ENCODE measurements at places on chromosomes 11 and 22. TPM values are rescaled to one million over a fixed set of nuclear protein-coding genes. Genes with fewer than 3 reads are reported as not detected.
A peak's percentile ranks its signal among the peaks of the same experiment; 100 is the strongest.

DNA sequence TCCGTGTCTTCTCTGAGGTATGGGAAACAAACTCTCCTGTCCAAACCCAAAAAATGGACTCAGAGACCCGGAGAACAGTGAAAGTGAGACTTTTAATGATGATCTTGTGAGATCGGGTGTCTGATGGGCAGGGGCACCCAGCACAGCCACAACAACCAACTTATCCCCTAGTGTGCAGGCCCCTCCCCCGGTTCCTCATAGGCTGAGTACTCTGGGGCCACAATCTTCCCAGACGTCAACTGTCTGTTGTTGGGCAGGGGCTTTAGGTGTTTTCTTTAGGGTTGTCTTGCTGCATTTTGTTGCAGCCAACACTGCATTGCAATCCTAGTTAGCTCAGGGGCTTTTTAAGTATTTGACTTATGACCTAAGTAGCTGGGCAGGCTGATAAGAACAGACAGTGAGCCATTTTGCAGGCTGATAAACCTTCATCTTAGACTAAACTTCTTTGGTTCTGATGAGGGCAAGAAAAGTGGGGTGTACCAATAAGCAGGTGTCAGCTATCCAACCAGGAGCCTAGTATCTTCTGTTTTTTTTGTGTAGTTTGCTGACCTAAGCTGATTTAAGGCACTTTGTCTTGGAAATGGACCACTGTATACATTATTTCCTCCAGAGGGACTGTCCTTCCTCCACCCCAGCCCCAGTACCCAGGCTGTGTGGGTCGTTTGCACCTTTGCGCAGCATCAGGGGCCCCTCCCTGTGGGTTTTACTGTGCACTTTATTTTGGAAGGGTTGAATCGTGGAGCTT is 1323.6 kb downstream of the TBC1D22A start:
- H3K4me1 ChIP-seq = peaks cover 35% of the 10 kb centered on the region
- no peak for DNase-seq
- no peak overlapping the region for H3K4me3 ChIP-seq
- peaks cover 4% of the 10 kb centered on the region for H3K27me3 ChIP-seq
- no peak overlapping the region for H3K27ac ChIP-seq
- no peaks in the 10 kb centered on the region for H3K36me3 ChIP-seq

DNA sequence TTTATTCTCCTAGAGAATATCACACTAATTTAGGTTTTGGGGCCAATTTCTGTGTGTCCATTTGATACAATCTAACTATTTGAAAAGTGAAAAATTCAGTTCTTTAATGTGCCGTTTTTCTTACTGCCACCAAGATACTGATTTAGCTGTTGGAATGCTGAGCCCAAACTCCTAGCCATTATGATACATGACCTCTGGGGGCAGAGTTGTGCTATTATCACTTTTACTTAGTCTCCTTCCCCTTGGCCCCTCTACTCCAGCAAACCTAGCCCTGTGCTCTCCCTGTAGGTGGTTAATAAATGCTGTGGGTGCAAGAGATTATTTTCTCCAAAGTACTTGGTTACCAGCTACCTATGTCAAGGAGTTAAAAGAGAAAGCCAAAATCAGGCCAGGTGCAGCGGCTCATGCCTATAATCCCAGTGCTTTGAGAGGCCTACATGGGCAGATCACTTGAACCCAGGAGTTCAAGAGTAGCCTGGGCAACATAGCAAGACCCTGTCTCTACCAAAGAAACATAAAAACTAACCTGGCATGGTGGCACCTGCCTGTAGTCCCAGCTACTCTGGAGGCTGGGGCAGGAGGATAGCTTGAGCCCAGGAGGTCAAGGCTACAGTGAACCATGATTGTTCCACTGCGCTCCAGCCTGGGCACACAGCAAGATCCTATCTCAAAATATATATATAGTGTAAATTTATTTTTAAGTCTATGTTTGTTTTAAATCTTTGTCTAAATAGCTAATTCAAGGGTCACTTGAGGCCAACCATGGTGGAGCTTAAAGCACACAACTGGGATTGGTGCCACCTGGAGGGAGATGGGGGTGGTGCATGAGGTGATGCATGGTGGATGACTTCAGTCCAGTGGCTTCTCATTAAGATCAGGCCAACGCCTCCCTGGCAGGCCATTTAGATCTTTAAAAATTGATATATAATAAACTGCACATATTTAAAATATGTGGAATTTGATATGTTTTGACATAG is 193.2 kb upstream of the PLET1 start:
- no peak for DNase-seq
- peaks cover 7% of the 10 kb centered on the region for H3K27me3 ChIP-seq
- no peaks in the 10 kb centered on the region for H3K36me3 ChIP-seq
- no peak overlapping the region for H3K27ac ChIP-seq
- no peaks in the 10 kb centered on the region for H3K4me1 ChIP-seq

DNA sequence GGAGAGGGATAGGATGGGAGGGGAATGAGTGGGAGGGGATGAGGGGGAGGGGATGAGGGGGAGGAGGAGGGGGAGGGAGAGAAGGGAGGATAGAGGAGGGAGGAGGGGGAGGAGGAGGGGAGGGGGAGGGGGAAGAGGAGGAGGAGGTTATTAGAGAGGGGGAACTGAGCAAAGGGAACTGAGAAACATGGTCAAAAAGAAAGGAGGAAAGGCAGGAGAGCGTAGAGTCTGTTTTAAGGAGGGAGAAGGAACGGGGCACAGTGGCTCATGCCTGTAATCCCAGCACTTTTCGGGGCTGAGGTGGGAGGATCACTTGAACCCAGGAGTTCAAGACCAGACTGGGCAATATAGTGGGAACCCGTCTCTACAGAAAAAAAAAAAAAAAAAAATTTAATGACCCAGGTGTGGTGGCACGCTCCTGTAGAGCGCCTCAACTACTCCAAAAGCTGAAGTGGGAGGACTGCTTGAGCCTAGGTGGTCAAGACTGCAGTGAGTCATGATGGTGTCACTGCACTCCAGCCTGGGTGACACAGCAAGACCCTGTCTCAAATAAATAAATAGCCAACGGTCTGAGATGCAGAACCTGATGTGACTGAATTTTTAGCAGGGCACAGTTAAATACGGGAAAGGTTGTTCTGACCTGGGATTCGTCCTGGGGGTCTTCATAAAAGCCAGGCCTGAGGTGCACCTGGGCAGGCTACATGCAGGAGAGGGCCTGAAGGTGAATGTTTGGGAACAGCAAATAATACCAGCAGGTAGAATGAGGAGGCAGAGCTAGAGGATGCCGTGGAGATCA is 4.0 kb downstream of the B3GNT6 start:
- peaks cover 64% of the 10 kb centered on the region for H3K27me3 ChIP-seq
- peak overlapping the region; percentile 2 for H3K4me3 ChIP-seq
- no peak overlapping the region for H3K27ac ChIP-seq
- H3K4me1 ChIP-seq = peaks cover 27% of the 10 kb centered on the region
- DNase-seq = no peak

GRCh38 chr11:79617561-79617960 is 176.7 kb upstream of the TENM4 start:
- no peak overlapping the region for H3K4me3 ChIP-seq
- no peak overlapping the region for H3K27ac ChIP-seq
- H3K36me3 ChIP-seq = no peaks in the 10 kb centered on the region
- no peak for DNase-seq
- no peaks in the 10 kb centered on the region for H3K4me1 ChIP-seq

GP1BB gene
- 3.8 TPM for polyA plus RNA-seq

DNA sequence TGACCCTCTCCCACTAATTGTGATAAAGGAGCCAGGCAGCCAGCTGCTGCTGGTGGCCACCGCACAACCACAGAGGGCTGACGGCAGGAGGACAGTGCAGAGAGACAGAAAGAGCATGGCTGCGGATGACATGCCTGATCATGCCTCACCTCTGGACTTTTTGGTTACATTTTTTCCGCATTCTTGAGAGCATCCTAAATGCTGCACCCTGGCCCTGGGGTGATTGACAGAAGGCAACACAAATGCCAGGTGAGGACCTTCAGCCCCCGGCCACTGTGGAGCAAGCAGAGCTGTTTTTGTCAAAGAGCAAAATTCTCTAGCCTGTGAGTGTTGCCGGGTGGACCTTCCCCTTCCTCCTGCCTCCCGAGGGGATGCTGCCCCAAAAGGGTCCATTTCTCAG is 78.5 kb downstream of the RPS6KA4 start:
- H3K4me3 ChIP-seq = no peak overlapping the region
- peaks cover 17% of the 10 kb centered on the region for H3K27me3 ChIP-seq
- no peak for DNase-seq
- no peak overlapping the region for H3K27ac ChIP-seq

- H3K4me3 ChIP-seq = peak overlapping the region; percentile 78
- peaks cover 34% of the 10 kb centered on the region for H3K27me3 ChIP-seq
- no peaks in the 10 kb centered on the region for H3K36me3 ChIP-seq
- peaks cover 6% of the 10 kb centered on the region for H3K4me1 ChIP-seq
- DNase-seq = no peak
- H3K27ac ChIP-seq = peak overlapping the region; percentile 59
These were observed 19.3 kb upstream of the SHISAL1 start for GRCh38 chr22:44331881-44332714.

DNA sequence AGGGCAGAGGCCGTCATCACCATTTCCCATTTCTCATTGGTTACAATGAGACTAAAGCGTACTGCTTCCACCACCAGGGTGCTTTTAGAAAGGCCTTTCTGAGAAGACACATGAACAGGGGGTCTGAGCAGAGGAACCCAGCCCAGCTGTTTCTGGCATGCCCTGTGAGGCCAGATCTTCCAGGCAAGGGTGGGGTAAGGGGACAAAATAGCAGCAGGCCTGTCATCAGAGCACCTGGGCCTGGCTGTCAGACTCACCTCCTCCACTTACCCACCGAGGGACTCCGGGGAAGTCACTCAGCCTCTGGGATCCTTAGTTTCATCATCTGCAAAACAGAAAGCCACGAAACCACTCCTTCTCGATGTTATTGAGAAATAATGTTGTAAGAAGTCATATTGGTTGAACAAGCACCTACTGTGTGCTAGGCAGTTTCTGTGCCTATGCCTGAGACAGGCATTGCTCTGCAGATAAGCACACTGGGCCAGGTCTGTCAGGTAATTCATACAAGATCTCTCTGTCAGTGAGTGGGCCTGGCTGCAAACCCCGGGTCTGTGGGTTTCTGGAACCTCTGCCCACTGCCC is 8.8 kb upstream of the WNT11 start:
- DNase-seq = no peak
- peaks cover 3% of the 10 kb centered on the region for H3K4me1 ChIP-seq
- H3K36me3 ChIP-seq = no peaks in the 10 kb centered on the region
- no peak overlapping the region for H3K4me3 ChIP-seq

DNA sequence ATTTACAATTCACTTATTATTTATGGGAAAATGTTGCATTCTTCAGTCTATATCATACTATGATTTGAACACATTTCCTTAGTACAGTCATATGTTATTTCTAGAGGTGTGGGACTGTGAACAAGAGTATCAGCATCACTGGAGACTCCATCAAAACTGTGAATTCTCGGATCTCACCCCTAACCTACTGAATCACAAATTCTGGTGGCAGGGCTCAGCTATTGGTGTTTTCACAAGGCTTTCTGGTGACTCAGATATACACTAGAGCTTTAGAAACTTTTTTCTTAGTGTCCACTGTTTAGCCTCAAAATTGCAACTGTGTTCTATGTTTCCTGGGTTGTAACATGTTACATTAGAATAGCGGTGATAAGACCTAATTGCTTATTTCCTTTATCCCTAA is 352.9 kb upstream of the DDI1 start:
- H3K36me3 ChIP-seq = no peaks in the 10 kb centered on the region
- no peak overlapping the region for H3K4me3 ChIP-seq
- DNase-seq = no peak
- peaks cover 10% of the 10 kb centered on the region for H3K27me3 ChIP-seq
- no peak overlapping the region for H3K27ac ChIP-seq

UPB1 gene
- 0.08 TPM for polyA plus RNA-seq

DNA sequence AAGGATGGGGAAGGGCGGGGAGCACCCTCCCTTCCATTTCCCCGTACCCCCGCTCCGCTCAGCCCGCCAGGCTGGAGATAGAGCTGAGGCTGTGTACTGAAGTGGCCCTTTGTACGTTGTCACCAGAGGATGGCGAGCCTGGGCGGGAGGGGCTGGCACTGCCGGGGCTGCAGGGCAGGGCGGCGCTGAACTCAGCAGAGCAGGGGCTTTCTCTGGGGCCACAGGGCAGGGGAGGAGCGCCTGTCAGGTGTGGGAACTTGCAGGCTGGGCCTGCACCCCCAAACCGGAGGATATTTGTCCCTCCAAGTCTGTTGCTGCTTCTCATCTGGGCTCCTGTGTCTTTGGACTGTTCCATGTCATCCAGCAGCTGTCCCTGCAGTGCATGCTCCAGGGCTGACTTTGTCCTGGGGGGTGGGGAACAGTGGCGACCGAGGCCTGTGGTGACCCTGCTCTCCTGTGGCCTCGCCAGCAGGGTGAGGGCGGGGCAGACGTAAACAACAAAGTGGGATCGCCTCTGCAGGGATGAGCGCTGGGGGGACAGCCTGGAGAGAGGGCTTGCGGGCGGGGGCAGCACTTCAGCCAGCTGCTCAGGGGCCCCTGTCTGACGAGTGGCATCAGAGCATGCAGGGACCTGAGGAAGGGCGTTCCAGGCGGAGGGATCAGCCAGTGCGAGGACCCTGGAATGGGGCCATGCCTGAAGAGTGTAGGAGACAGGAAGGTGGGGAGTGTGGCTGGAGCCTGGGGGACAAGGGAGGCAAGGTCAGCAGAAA is 13.1 kb downstream of the MGAT3 start:
- peaks cover 62% of the 10 kb centered on the region for H3K4me1 ChIP-seq
- no peaks in the 10 kb centered on the region for H3K27me3 ChIP-seq
- DNase-seq = no peak
- H3K27ac ChIP-seq = peak overlapping the region; percentile 50
- no peak overlapping the region for H3K4me3 ChIP-seq
- H3K36me3 ChIP-seq = no peaks in the 10 kb centered on the region

CDK2AP2 gene
- 108 TPM for polyA plus RNA-seq
